ENCODE measurements at places on chromosomes 16 and 17.

DNA sequence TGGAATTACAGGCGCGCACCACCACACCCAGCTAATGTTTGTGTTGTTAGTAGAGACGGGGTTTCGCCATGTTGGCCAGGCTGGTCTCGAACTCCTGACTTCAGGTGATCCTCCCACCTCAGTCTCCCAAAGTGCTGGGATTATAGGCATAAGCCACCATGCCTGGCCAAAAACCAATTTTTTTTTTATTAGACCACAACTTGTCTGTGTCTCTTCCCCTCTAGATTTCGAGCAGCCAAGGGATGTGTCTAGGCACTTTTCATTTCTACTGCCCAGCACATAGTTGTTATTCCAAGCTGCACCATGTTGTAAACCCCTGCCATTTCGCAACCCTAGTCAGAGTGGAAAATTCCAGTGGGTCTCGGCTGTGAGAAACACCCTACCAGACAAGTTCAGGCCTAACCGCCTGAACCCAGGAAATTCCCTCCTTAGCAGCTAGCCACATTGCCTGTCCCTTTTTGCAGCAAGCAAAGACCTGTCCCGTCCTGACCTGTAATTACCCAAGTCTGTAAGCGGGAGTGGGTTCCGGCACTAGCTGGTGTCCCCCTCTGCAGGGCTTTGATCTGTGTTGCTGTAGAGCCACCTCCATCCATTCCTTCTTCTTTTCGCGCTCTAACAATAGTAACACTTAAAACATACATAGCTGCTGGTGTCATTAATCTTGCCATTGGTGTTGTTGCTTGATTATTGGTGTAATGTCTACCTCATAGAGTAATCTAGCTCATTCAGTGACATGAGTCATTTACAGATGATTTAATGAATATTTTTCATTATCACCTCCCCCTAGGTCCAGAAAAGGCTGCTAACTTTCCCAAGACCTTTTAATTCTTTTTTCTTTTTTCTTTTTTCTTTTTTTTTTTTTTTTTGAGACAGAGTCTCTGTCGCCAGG, 77.3 kb upstream of the ATF7IP2 start:
- H3K27me3 ChIP-seq, result no peaks in the 10 kb centered on the region
- no peak overlapping the region for H3K4me3 ChIP-seq
- no peaks in the 10 kb centered on the region for H3K4me1 ChIP-seq
- no peaks in the 10 kb centered on the region for H3K36me3 ChIP-seq
- DNase-seq, result no peak

GRCh38 chr16:10114409-10114808, 67.8 kb downstream of the GRIN2A start:
- H3K27ac ChIP-seq, result peak overlapping the region; percentile 11
- H3K4me1 ChIP-seq, result peaks cover 4% of the 10 kb centered on the region
- no peaks in the 10 kb centered on the region for H3K36me3 ChIP-seq
- no peaks in the 10 kb centered on the region for H3K27me3 ChIP-seq
- peak; percentile 68 for DNase-seq

- peak; percentile 75 for DNase-seq
- peak overlapping the region; percentile 97 for H3K4me3 ChIP-seq
- peaks cover 8% of the 10 kb centered on the region for H3K4me1 ChIP-seq
- no peaks in the 10 kb centered on the region for H3K36me3 ChIP-seq
- H3K27ac ChIP-seq, result peak overlapping the region; percentile 84
- H3K27me3 ChIP-seq, result no peaks in the 10 kb centered on the region
Measured at GRCh38 chr17:59565959-59566324, 532 bp downstream of the DHX40 start.

GRCh38 chr17:42655528-42655927, 3.6 kb upstream of the TUBG2 start:
- peaks cover 19% of the 10 kb centered on the region for H3K4me1 ChIP-seq
- peaks cover 3% of the 10 kb centered on the region for H3K27me3 ChIP-seq
- no peak overlapping the region for H3K4me3 ChIP-seq

GRCh38 chr17:82734987-82735866, at the start of gene FN3K:
TSS of gene FN3K (plus strand) at chr17:82735615. CDS start at chr17:82735637, 22 bp downstream.
- no peaks in the 10 kb centered on the region for H3K36me3 ChIP-seq
- H3K27me3 ChIP-seq, result no peaks in the 10 kb centered on the region
- H3K27ac ChIP-seq, result no peak within 1 kb of the TSS
- peak; percentile 70 for DNase-seq
- peak within 1 kb of the TSS; percentile 61 for H3K4me3 ChIP-seq

DNA sequence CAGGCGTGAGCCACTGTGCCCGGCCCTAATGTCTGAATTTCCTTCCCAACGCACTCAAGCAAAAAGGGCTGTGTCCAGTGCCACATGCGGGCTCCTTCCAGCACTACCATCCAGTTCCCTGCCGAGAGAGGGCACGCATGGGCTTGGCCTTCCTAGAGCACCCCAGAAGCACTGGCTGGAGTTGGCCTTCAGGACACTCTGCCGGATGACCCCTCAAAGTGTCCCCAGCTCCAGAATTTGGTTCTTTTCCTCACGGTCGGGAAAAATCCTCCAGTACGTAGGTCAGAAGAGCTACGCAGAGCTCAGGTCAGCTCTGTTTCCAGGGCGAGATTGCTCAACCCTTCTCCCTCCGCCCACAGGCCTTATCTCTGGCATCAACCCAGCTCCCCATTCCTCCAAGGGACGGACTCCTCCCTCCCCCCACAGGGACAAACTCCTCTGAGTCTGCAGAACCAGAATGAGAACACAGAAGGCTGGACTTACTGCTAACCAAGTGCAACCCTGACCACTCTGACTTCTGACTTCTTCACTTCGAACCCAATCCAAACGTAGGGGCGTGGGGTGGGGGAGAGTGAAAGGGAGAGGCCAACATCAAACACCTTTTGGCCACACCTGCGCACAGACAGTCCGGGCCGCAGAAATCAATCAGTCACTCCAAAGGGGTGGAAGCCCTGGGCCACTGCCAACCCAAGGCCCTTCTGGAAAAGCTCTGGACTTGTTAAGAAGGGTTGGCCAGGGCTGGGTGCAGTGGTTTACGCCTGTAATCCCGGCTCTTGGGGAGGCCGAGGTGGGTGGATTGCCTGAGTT, 3.6 kb downstream of the CDC42EP4 start:
- H3K27me3 ChIP-seq, result no peaks in the 10 kb centered on the region
- no peaks in the 10 kb centered on the region for H3K36me3 ChIP-seq
- no peak overlapping the region for H3K4me3 ChIP-seq
- peak overlapping the region; percentile 31 for H3K27ac ChIP-seq

- peaks cover 5% of the 10 kb centered on the region for H3K4me1 ChIP-seq
- peak; percentile 70 for DNase-seq
- no peak overlapping the region for H3K27ac ChIP-seq
- H3K4me3 ChIP-seq, result no peak overlapping the region
Measured at GRCh38 chr17:21199311-21199710, 14.7 kb downstream of the TMEM11 start.

DNA sequence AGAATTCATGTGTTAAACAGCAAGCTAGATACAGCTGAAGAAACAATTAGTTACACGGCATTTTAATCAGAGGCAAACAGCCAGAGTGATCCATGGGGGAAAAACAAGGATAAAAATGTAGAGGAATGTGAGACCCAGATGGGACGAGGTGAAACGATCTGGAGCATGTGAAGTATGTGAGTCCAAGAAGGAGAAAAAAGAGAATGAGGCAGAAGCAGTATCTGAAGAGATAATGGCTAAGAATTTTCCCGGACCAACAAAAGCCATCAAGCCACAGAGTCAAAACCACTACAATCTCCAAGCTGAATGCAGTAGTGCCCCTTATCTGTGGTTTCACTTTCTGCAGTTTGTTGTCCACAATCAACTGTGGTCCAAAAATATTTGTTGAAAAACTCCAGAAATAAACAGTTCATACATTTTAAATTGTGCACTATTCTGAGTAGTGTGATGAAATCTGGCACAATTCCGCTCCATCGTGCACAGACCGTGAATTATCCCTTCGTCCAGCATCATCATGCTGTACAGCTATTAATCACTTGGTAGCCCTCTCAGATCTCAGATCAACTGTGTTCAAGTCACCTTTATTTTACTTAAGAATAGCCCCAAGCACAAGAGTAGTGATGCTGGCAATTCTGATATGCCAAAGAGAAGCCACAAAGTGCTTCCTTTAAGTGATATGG, 18.8 kb downstream of the MYH10 start:
- H3K36me3 ChIP-seq, result no peaks in the 10 kb centered on the region
- H3K4me1 ChIP-seq, result peaks cover 25% of the 10 kb centered on the region
- no peak overlapping the region for H3K4me3 ChIP-seq

- no peak overlapping the region for H3K4me3 ChIP-seq
- peaks cover 16% of the 10 kb centered on the region for H3K27me3 ChIP-seq
- H3K27ac ChIP-seq, result no peak overlapping the region
- DNase-seq, result peak; percentile 4
- no peaks in the 10 kb centered on the region for H3K36me3 ChIP-seq
Measured at GRCh38 chr17:48804936-48805411, 12.1 kb downstream of the TTLL6 start.
